ENCODE measurements at places on chromosomes 7 and 10. TPM values are rescaled to one million over a fixed set of nuclear protein-coding genes. Genes with fewer than 3 reads are reported as not detected.
A peak's percentile ranks its signal among the peaks of the same experiment; 100 is the strongest.

Gene PDSS1
- 6.9 TPM for total RNA-seq

Gene CYP26A1
- total RNA-seq: 0.15 TPM

GRCh38 chr10:62011558-62011957, 110.1 kb downstream of the ARID5B start:
- DNase-seq: no peak

- DNase-seq: peak; percentile 21
Measured at GRCh38 chr7:48090095-48090805, 1.2 kb downstream of the UPP1 start.

- no peak for DNase-seq
Measured at GRCh38 chr10:30036341-30036740, 23.0 kb downstream of the JCAD start.

- DNase-seq: peak; percentile 32
Measured at GRCh38 chr10:52979295-52979990, 206.9 kb upstream of the MBL2 start.

- no peak for DNase-seq
Measured at GRCh38 chr7:45217358-45217757, 59.8 kb downstream of the RAMP3 start.

DNA sequence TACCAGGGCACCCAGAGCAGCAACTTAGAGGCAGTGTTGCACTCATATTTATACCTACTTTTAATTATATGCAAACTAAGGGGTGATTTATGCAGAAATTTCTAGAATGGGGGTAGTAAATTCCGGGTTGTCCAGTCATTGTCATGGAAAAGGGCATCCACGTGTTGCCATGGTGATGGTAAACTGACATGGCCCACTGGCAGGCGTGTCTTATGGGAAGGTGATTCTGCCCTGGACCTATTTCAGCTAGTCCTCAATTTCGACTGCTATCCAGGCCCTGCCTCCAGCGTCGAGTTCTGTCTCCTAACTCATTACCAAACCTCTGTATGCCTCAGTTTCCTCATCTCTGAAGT, 12.8 kb downstream of the SNX8 start:
- DNase-seq: no peak

DNA sequence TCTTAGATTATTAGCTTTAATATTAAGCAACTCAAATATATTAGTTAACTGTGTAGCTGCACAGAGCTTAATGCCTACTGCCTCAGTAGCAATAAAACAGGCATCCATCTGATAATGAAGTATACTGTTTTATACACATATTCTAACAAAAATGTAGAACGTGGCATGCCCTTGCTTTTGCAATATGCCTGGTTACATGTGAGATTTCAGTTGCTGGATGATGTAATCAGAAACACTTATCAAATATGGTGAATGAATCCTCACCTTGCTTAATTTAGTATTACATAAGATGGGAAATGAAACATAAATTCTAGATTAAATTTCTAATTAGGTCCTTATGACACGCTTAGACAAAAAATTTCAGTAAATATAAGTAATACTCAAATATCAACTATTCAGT, 8.0 kb downstream of the DNAJC1 start:
- DNase-seq: no peak

- DNase-seq: no peak
Measured at GRCh38 chr10:55627501-55628051, 733.5 kb downstream of the ZWINT start.

DNA sequence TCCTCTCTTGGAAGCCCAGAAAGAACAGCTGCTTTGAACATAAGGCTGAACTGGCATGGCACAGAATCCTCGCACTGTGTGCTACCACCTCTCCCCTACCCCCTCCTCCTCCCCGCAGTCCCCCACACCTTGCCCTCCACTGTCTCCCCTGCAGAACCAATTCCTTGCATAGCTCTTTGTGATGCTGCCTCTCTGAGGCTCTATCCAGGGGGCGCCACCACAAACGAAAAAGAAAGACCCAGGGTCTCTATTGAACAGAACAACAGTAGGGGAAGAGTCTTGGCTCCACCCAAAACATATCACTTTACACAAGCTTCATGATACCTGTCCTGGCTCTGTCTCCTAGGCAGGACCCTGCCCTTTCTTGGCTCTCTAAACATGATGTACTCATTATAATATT, 26.2 kb upstream of the EBLN1 start:
- no peak for DNase-seq

DNA sequence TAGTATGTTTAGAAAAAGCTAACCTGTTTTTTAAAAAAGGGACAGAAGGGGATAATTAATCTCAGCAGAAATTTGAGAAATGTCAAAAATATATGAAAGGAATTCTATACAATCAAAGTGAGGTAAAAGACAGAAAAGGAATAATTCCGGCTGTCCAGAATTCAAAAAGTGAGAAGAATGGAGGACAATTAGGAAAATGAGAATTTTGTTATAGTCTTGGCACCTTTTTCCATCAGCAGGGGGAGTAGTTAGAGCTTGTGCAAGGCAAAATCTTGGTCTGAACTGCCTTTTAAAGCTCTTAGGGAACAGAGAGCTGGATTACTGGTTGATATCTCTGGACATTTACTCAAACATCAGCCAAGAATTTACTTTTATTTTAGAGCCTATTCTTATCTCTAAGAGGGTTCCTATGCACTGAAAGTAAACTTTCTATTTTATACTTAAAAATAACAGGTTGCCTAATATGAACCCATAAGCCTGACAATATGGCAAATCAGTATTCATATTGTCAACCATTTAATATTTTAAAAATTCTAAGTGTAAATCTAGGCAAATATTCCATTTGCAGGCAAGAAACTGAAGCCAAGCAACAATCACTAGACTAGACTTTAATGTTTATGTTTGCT, 185.6 kb downstream of the ANK3 start:
- DNase-seq: peak; percentile 54
